Stimulated activated CD8-positive, alpha-beta memory T cell treated with anti-CD3 and anti-CD28 coated beads, Interleukin-2, amount 100 ng/mL, for 48 hours (primary cell): ENCODE measurements at places on chromosomes 7 and 10.

GRCh38 chr7:47730142-47730541 is 148.2 kb upstream of the TNS3 start:
- DNase-seq: no peak

GRCh38 chr7:114468844-114469243 is 54.2 kb downstream of the FOXP2 start:
- no peak for DNase-seq

- DNase-seq: peak; percentile 29
Observed at GRCh38 chr10:69567920-69568319, 5.3 kb downstream of the NEUROG3 start.

DNA sequence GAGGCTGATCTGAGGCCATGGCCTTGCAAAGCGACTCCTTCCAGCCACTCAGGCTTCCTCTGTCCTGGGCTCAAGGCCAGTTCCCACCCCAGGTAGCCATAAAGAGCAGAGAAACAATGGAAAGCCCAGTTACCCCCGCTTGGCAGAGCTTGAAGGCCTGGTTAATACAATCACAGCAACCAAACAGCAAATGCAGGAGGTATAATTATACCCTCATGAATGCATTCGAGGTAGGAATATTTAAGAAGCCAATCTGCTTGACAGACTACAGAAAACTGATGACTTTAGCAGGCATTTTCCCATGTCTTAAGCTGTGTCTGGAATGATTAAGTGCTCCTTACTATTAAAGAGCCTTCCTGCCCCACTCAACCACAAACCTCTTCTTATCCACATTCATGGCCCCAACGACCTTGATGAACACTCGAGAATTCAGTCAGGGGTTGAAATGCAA is 114.1 kb upstream of the MACROH2A2 start:
- no peak for DNase-seq

DNA sequence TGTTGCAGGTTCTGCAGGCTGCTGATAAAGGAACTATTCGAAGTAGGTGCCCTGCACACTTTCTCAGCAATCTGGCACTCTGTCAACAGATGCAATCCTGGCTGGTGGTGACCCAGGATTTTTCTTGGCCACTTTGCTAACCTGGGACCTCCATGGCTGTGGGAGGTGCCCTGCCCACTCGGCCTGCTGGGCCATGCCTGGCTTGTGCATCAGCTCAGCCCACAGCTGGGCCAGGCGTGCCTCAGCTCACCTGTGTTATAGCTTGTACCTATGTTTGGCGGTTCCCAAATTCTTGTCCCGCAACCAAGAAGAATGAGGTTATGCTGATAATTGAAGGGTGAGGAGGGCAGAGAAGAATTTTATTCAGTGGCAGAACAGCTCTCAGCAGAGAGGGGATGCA is 141.7 kb downstream of the NPY start:
- DNase-seq: no peak

GRCh38 chr7:117995850-117996650 is 122.8 kb upstream of the CTTNBP2 start:
- DNase-seq: no peak

DNA sequence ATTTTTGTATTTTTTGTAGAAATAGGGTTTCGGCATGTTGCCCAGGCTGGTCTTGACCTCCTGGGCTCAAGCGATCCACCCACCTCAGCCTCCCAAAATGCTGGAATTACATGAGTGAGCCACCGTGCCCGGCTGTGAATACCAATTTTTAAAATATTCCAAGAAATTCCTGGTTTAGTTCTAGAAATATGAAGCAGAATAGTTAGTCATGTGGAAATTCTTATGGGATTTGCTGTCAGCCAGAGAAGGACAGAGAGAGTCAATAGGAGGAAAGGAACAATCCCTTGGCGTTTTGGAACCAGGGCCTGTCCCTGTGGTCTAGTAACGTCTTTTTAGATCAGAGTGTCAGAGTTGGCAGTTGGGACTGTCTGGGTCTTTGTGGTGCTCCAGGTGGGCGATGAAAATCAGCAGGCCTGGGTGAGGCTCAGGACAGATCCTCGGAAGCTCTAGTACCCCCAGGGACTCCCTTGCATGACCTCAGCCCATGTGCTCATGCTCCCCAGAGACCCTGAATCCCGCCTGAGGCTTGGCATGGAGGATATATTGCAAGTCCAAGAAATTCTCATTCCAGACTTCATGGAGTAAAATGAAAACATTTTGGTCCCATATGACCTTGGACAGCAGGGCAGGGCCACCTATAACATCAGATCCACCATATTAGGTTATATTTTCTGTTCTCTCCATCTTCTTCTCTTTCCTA is 7.8 kb downstream of the NODAL start:
- DNase-seq: no peak

DNA sequence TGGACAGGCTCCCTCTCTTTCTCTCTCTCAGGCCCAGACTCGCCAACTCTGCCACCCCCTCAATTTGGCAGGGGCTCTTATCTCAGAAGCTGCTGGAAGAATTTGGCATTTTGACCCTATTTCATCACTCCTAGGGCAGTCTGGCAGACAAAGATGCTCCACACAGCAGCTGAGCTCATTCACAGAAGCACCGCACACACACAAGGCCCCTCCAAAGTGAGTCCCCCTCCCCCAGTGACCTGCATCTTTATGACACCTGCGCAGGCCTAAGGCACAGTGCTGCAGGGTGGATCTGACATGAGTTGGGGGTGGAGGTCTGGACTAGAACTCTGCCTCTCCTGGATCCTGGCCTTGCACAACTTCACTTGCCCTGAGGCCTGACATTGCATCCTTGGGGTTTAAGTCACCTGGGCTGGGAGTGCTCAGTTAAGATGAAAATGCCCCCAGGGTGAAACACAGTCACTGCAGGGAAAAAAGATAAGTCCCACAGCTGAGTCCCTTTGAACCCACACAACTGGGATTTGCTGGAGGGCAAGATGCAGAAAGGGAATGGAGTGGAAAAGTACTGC is 41.1 kb upstream of the DUSP5 start:
- no peak for DNase-seq

DNA sequence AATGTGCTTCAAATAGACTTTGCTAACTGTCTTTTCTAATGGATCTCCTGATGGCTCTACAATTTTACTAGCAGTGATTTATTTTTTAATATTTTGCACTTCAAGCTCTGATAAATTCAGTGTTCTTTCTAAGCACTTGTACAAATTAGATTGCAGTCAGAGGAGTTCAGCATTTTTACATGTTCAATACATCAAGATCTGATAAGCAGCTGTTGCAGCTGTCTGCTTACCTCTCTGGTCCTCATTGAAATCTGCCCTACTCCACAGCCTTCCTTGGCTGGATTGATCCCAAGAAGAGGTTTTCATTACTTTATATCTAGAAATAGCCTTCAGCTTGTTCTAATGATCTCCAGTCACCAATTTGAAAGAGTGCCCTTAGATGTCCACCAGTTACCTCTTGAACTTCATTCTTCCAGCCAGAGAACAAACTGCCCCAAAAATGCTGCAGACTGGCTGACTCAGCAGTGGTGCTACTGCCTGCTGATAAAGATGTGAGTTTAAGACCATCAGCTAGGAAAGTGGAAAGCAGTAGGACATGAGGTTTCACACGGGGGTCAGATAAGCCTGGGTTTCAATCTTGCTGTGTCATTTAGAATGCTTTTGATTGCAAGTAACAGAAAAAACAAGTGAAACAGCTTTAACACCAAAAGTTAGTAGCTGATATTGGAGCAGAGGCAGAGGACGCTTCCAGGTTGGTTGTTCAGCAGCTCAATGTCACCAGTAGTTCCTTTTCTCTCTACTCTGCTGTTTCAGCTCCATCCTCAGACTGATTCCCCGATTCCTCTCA is 350.9 kb upstream of the NPVF start:
- DNase-seq: no peak

- no peak for DNase-seq
Observed at GRCh38 chr10:104842704-104843103, 201.6 kb downstream of the SORCS3 start.

DNA sequence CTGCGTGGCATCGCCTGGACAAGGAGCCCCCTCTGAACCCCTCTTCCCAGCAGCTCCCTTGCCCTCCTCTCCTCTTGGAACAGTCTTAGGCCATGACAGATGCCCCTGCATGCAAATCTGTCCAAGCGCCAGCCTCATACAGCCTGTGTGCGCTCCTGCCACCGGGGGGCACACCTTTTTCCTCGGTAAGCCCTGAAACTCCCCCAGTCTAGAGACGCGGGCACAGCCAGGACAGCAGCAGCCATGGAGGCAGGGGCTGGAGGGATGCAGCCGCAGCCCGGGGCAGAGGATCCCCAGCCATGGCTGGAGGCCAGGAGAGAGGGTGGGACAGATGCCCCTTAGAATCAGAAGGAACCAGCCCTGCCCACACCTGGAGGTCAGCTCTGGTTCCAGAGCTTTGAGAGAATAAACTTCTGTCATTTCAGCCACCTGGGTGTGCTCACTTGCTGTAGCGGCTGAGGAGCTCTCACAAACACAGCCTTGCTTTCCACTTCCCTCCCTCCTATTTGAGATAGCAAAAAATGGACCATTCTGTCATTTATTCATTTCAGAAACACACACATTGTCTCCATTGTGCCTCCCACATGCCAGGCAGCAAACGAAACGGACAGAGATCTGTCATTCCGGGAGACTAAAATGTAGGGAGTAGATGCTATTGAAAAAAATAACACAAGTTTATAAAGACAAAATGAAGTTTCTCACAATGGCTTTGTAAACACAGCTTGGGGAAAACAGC is 241.5 kb downstream of the WDR37 start:
- no peak for DNase-seq

DNA sequence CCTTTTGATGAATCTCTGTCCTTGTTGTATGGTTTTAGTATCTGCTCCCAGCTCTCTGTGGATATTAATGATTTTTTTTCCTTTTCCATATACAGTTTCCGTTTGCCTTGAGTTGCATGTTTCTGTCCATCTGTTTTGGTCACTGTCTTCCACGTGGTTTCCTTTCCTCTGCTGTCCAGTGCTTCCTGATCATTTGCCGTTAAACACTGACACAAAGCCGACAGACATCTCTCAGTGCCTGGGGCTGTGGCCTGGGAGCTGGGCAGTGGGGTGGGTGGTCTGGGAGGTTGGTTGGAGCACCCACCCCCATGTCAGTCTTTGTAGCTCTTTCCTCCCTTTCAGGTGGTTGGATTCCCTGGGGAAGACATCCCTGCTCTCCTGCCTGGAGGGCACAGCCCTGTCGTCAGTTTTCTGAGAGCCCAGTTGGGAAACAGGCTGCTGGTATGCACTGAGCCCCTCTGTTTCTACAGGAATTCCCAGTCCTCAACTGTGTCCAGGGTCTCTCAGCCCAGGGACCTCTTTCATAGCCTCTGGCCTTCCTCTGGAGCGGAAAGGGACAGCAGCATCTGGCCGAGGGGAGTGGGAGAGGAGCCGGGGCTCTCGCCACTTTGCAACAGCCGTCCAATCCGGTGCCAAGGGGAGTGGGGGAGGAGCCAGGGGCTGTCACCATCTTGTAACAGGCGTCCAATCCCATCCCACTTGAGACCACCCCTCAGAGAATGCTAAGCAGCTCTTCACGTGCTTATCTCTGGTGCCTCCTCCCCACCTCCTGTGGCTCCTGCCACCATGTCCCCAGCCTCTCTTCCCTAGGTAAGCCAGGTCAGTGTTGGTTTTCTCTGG is 26.7 kb upstream of the MKI67 start:
- DNase-seq: no peak

GRCh38 chr10:80170641-80171040 is 34.7 kb downstream of the ANXA11 start:
- DNase-seq: no peak

GRCh38 chr10:123009105-123009820 is 457 bp downstream of the ACADSB start:
- peak; percentile 2 for DNase-seq

- peak; percentile 9 for DNase-seq
Observed at GRCh38 chr10:70232155-70232858, 922 bp downstream of the PPA1 start.

DNA sequence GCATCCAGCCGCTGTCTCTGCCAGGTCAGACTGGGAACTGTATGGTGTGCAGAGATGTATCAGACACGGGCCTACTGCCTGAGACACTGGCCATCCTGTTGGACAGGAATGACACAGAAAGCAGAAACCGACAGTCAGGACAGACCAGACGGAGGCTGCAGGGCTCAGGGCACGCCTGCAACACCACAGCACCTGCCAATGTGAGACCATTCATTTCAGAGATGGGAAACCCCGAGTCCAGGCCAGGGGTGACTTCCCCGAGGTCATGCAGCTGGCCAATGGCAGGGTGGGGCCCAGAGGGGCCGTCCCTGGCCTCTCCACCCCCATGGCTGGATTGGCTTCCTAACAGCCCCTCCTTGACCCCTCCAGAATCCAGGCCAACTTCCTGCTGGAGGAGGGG is 34.7 kb downstream of the GRID1 start:
- DNase-seq: no peak

- no peak for DNase-seq
Observed at GRCh38 chr10:123274306-123275135, 120.3 kb downstream of the BUB3 start.

DNA sequence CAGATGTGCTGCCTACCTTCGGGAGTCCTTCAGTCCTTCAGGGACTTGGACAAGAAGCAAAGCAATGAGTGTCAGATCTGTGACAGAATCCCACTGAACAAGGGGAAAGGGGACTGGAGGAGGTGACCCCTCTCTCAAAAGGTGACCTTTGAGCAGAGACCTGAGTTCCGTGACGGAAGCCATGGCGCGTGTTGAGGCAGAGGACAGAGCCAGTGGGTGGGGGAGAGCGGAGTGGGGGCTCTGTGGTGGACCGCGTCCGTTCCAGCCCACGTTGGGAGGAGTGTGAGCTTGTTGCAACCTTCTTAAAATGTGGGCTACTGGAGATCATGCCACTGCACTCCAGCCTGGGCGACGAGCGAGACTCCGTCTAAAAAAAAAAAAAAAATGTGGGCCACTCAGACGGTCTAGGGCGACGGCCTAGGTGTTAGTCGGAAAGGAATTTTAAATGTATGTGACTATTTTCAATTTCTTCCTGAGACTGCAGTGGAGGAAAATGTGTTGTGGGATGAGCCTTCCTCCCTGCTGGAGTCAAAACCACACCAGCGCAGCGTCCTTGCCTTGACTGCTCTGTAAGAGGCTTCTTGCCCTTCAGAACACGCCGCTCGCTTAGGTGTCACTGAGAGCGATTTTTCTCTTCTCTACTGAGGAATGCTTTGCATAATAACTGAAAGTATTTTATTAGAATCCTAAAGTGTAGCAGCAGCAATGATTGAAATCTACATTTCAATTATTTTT is 272.7 kb downstream of the CELF2 start:
- no peak for DNase-seq

GRCh38 chr7:65953890-65954450 is 28.0 kb downstream of the GUSB start:
- no peak for DNase-seq

DNA sequence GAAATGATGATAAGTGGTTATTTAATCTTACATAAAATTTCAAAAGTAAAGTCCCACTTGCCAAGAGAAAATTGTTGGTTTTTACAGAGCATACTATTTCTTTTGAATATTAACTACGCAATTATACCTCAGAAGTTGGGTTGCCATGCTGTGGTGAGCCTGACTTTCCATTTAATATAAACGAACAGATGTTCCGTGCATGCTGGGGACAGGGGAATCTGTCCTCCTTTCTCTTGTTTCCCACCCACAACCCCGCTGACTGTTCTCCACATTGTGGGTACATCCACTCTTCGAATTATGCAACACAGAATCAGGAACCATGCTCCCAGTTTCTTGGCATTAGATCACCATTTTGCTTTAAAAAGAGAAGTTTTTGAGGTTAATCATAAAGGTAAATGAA is 29.2 kb upstream of the RTKN2 start:
- DNase-seq: no peak
